ENCODE measurements at places on chromosomes 5 and 9.
A peak's percentile ranks its signal among the peaks of the same experiment; 100 is the strongest.

DNA sequence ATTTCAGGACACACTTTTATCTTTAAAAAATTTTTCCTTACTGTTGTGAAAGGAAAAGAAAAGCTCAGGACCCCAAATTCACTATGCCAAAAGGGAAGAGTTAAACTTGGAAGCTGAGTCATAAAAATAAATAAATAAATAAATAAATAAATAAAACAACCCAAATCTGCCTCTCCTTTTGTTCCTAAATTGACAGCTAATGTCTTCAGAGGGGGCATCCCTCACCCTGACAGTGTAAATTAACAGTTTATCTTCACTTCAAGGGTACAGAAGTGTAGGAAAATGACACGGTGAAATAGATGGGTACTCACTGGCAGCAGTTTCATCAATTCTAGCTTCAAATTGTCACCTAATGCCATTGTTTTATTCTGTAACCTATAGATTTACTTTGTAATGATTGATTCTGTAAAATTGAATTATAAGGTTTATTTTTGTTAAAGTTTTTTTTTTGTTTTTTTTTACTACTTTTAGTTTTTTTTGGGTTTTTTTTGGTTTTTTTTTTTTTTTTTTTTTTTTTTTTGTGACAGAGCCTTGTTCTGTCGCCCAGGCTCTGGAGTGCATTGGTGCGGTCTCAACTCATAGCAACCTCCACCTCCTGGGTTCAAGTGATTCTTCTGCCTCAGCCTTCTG lies 18.5 kb upstream of the ANXA1 start:
- no peak for DNase-seq

DNA sequence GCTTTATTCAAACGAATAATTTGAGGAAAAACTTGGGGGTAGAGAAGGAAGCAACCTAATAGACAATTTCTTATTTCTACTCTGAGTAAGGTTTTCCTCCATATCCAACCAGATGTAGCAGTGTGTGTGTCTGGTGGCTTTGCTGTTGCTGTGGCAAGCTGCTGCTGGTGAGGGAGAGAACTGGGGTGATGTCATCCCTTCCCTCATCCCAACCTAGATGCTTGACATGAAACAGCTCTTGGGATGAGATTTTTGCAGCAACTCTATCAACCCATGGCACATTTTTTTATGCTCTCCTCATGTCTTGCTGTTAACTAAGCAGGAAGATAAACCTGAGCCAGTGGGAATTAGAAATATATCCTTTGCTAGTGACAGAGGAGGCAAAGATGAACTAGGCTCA lies 135.8 kb downstream of the PCSK1 start:
- DNase-seq = no peak

DNA sequence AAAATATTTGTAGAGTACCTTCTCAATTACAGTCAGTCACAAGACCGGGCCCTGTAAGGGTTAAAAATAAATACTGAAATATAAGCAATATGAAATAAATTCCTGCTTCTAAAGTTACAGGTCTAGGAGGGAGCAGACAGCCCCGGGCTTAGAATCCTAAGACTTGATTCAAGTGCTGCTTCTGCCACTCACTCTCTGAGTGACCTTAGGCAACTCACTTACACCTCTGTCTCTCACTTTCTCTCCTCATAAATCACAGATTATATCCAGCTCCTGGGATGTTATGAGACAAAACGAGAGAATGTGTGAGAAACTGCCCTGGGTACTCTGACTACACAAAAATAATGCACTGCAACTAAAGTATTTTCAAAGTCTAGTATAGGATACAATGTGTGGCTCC lies 101.9 kb downstream of the PDE4D start:
- no peak for DNase-seq

DNA sequence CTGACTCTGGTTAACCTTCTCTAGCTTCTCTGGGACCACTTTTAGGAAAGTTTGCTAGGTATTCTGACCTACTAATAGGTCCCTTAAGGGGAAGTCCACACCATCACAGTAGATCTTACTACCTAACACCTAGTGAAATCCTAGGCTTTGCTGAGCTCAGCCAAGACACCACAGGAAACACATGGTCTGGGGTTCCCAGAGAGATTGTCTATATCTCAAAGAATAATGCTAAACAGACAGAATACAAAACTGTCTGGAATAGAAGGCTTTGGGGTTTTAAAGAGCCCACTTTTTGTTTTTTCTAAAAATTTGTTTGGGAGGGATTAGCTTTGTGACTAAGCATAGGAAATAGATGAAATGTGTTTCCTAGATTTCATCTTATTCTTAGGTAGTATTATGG lies 395.1 kb downstream of the ARHGEF28 start:
- DNase-seq = no peak

- no peak for DNase-seq
Observed at GRCh38 chr9:121226175-121226574, 24.5 kb upstream of the RAB14 start.

DNA sequence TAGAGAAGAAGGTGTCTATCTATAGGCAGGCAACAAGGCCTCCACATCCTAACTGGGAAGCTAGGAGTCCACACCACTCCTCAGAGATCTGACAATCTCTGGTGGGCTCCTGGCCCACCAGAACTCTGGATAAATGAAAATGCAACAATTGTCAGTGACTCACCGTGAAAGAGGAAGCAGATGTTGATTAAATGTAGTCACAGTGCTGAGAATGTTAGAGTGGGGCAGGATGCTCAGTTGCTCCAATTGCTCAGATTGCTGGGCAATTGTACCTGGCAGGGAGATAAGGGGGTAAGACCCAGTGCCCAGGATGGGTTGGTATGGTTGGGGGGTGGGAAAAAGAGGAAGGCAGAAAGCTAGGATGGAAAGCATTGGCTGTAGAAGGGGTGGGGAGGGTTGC lies 4.3 kb downstream of the CCL19 start:
- no peak for DNase-seq

- peak; percentile 83 for DNase-seq
Observed at GRCh38 chr9:89522261-89522958, 24.5 kb upstream of the SEMA4D start.

DNA sequence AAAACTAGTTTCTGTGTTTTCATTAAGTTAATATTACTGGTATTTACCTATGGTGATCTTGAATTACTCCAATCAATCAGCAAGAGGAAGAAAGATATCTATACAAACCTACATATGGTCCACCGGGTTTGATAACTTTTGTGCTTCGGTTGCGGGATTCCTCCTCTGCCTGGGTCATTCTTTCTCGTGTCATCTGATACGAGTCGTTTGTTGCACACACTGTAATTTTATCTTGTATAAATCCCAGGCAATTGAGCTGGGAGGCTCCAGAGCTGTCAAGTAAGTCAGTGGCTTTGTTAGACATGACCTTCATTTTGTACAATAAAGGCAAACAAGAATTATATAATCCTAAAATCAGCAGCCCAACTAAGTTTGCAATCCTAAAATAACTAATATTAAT lies 48.0 kb downstream of the ELL2 start:
- DNase-seq = no peak

GRCh38 chr5:65185468-65185867 lies 296.3 kb downstream of the ADAMTS6 start:
- DNase-seq = no peak

DNA sequence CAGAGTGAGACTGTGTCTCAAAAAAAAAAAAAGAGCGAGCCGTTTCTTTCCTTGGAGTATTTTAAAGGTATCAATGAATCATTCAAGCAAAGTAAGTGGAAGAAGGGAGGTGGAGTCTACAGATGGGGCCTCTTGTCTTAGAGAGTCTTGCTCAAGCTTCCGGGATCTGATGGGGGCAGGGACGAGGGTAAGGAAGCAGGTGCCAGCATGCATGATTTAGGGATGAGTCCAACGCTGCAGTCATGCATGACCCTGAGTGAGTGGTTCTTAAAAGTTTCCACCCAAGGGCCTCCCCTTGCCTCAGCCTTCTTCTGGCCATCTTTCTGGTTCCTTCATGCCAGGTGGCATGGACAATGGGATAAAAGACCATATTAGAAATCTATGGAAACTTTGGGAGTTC lies 79.6 kb downstream of the MYO10 start:
- no peak for DNase-seq

- DNase-seq = no peak
Observed at GRCh38 chr5:32520972-32521371, 64.4 kb upstream of the SUB1 start.

DNA sequence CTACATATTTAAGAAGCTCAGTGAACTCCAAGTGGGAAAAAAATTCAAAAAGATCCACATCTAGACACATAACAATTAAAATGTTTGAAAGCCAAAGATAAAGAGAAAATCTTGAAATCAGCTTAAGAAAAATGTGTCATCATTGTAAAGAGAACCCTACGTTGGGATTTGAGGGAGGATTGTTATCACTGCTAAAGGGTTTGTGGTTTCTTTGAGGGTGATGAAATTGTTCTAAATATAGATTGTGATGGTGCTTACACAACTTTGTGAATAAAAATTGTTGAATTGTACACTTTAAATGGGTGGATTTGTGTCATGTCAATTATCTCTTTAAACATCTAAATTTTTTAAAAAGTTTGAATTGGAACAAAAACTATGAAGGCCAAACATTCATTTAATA lies 92.2 kb upstream of the ADAMTS19 start:
- no peak for DNase-seq

- no peak for DNase-seq
Observed at GRCh38 chr5:37043693-37044092, 167.1 kb downstream of the NIPBL start.

GRCh38 chr5:173323106-173323798 lies 5.0 kb downstream of the STC2 start:
- DNase-seq = no peak

DNA sequence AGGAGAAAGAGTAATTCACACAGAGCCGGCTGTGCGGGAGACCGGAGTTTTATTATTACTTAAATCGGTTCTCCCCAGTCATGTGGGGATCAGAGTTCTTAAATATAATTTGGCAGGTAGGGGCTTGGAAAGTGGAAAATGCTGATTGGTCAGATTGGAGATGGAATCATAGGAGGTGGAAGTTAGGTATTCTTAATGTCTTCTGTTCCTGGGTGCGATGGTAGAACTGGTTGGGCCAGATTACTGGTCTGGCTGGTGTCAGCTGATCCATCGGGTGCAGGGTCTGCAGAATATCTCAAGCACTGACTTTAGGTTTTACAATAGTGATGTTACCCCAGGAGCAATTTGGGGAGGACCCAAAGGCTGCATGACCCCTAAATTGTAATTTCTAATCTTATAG lies 4.6 kb upstream of the CERCAM start:
- DNase-seq = no peak

DNA sequence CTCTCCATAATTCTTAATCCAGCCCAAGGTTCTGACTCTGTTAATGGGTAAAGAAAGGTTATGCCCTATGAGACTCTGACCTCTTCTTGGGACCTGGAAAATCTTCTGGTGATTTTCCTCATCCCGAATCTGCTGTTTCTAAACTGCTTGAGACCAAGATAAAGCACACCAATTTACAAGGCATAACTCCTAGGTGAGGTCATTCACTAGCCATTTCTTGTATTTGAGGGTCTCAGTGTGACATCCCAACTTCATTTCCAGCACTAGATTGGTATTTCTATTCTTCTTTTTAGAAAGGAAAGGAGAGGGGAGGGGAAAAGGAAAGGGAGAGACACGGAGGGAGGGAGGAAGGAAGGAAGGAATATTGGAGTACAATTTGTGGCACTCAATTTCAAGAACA lies 51.6 kb downstream of the SLC1A1 start:
- DNase-seq = no peak

DNA sequence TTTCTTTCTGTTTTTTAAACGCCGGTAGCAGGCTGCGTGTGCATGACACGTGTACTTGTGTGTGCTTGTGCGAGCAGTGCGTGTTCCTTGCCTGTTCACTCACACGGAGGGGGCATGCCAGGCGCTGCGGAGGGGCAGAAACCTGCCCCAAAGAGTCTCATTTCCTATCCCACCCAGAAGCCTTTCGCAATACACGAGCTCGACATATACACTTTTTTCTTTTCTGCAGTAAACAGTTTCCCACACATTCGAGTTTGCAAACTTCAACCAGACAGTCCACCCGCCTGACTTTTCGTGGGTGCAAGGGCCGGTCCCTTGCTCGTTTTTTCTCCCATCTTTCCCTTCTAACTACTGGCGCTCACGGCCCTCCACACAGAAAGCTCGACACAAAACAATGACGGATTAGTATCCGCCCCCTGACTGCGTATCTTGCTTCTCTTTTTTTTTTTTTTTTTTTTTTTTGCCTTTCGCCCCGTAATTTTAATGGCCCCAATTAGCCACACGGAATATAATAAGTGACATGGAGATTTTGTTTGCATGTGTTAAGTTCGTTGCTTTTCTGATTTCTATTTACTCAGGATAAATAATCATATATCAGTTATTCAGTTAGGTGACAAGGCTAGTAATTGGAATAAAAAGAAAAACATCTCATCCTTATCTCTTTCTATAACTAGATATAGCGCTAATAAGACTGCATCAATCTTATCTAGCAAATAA lies 5.3 kb upstream of the OTP start:
- DNase-seq = peak; percentile 52

DNA sequence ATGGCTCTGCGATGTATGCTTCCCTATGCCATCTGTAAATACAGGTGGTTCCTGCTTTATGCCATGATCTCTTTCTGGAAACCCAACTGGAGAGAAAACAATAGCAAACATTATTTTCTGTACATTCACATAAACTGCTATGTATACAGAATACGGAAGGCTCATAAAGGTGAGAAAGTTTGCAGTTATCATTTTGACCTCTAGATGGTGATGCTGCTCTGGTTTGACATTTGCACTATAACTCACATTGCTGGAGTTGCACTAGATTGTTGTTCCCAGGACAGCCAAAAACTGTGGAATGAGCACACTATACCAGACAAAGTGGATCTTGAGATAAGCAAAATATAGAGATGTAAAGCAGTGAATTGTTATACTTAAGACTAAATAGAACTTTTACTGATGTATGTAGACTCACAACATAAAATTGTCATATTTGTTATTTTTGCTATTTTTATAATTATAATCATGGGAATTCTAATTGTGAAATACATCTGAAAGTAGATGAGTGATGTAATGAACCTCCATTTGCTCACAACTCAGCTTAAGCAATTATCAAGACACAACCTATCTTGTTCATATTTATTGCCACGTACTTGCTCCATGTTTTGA lies 246.5 kb downstream of the PTPRD start:
- peak; percentile 10 for DNase-seq

- no peak for DNase-seq
Observed at GRCh38 chr5:153617190-153617589, 126.7 kb downstream of the GRIA1 start.

GRCh38 chr5:158797498-158797845 lies 302.2 kb downstream of the EBF1 start:
- no peak for DNase-seq

GRCh38 chr9:3502560-3503398 lies 23.0 kb downstream of the RFX3 start:
- DNase-seq = no peak

GRCh38 chr9:34279411-34279810 lies 49.7 kb downstream of the KIF24 start:
- no peak for DNase-seq

DNA sequence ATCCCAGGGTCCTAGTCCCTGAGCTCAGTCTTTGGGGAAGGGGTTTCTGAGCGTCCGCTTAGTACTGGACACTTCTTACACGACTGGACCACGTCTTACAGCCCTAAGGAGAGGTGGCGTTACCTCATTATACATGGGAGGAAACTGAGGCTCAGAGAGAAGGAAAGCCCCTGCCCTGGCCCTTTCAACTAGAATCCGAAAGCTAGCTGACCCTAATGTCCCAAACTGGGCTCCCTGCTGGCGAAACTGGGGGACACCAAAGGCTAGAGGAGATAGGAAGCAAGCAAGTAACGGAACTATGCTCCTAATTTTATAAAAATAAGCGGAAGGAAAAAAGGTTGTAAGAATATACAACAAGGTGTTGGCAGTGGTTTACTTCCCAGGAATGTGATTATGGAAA lies 14.2 kb downstream of the LHX6 start:
- no peak for DNase-seq

GRCh38 chr9:88235615-88236014 lies 97.3 kb upstream of the SPATA31C2 start:
- DNase-seq = no peak

- no peak for DNase-seq
Observed at GRCh38 chr5:176723440-176723839, 76.2 kb downstream of the TSPAN17 start.
